ENCODE measurements at places on chromosomes 16 and 17.

- DNase-seq, result no peak
These were observed 608 bp upstream of the TRIM37 start for GRCh38 chr17:59107306-59107670.

- no peak for DNase-seq
These were observed 20.6 kb downstream of the ADORA2B start for GRCh38 chr17:15965528-15965927.

DNA sequence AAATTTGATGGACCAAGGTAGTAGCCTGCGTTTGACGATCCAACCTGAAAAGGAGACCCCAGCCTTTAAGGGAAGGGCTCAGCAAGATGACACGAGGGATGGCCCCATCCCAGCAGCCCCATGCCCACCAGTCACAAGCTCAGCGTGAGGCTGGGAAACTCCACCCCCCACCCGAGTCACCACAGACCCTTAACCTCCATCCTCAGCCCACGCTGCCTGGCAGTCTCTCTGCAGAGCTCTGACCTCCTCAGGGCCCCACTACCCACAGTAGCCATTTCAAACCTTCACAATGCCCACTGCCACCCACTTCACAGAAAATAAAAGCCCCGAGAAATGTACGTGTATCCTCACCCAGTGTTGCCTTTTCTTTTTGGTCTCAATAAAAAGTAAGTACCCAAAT lies 18.7 kb downstream of the USP36 start:
- DNase-seq, result no peak

DNA sequence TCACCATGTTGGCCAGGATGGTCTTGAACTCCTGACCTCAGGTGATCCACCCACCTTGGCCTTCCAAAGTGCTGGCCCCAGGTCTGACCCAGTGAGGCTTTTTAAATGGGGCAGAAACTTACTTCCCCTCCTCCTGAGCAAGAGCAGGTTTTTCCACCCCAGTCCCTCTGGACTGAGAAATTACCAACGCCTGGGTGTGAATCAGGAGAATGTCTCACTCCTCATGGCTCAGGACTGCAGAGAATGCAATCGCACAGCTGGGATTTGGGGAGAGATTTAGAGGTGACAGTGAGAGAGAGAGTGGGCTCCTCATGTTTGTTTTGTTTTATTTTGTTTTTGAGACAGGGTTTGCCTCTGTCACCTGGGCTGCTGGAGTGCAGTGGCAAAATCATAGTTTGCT lies 203.6 kb downstream of the RAB11FIP4 start:
- no peak for DNase-seq

DNA sequence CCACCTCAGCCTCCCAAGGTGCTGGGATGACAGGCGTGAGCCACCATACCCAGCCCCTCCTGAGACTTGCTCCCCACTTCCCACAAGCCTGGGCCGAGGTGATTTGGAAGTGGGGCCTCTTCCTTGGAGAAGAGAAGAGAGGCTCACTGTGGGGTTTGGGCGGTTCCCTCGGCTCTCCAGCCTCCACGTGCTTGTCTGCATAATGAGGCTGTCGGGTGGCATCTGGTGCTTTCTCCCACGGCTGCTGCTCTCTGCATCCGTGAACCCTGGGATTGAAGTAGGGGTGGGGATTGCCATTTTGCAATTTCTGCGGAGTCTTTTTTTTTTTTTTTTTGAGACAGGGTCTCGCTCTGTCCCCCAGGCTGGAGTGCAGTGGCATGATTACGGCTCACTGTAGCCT lies 101.4 kb downstream of the RAP1GAP2 start:
- no peak for DNase-seq

- no peak for DNase-seq
These were observed 11.0 kb downstream of the FTO start for GRCh38 chr16:53715023-53715384.

GRCh38 chr17:56570199-56570598 lies 23.3 kb upstream of the NOG start:
- no peak for DNase-seq

DNA sequence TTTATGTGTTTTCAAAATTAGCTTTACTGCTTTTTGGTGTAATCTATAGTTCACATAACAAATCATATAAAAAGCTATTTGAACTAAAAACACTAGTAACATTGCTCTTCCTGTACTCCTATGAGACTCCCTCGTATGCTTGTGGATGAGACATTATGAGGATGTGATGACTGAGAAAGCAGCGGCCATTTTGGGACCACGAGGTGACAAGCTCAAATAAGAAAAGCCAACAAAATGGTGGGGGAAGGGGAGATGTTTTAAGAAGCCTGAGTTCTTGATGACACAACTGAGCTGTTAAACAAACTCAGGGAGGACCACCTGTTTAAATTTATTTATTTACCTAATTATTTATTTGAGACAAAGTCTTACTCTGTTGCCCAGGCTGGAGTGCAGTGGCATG lies 4.5 kb downstream of the CCL18 start:
- DNase-seq, result no peak

- no peak for DNase-seq
These were observed 6.9 kb downstream of the RGS9 start for GRCh38 chr17:65143889-65144604.

DNA sequence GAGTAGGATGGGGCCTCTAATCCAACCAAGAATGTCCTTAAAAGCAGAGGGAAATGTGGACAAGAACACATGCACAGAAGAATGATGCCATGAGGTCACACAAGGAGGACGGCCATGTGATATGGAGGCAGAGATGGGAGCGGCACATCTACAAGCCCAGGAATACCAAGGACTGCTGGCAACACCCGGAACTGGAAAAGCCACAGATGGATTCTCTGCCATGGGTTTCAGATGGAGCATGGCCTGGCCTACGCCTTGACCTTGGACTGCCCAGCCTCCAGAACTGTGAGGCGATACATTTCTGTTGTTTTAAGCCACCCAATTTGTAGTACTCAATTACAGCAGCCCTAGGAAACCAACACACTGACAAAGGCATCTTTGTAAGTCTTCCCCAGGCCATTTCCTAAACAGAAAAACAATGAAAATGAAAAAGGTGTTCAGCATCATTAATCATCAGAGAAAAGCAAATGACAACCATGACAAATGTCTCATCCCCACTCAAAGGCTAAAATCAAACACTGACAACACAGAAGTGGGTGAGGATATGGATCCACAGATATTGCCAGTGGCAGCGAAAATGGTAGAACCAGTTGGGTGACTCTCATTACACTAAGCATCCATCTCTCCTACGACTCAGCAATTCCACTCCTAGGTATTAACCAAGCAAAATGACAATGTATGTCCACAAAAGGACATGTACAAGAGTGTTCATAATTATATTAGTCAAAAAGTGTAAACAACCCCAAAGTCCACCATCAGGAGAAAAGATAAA lies 76.9 kb upstream of the CNEP1R1 start:
- no peak for DNase-seq

- DNase-seq, result no peak
These were observed 296.5 kb downstream of the SLC39A11 start for GRCh38 chr17:72795941-72796340.

- no peak for DNase-seq
These were observed 69.2 kb downstream of the PRKCB start for GRCh38 chr16:23905027-23905426.

GRCh38 chr17:42402117-42402516 lies 13.9 kb upstream of the STAT3 start:
- DNase-seq, result no peak

GRCh38 chr16:74169687-74170376 lies 126.8 kb upstream of the PSMD7 start:
- DNase-seq, result no peak

- no peak for DNase-seq
These were observed 27.0 kb downstream of the RMI2 start for GRCh38 chr16:11372073-11372828.

GRCh38 chr17:44356241-44356640 lies 7.4 kb downstream of the FAM171A2 start:
- no peak for DNase-seq

DNA sequence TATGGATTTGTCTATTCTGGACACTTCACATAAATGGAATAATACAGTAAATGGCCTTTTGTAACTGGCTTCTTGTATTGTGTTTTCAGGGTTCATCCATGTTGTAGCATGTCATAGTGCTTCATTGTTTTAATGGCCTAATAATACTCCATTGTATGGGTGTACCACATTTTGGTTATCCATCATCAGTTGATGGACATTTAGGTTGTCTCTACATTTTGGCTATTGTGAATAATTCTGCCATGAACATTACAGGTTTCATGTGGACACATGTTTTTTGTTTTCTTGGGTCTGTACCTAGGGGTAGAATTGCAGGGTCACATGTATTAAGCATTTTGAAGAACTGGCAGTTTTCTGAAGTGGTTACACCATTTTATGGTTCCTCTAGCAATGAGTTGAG lies 223.5 kb upstream of the CACNG5 start:
- no peak for DNase-seq

GRCh38 chr17:17938388-17939107 lies 33.7 kb downstream of the TOM1L2 start:
- no peak for DNase-seq

GRCh38 chr17:72687886-72688285 lies 404.6 kb downstream of the SLC39A11 start:
- peak; percentile 40 for DNase-seq

DNA sequence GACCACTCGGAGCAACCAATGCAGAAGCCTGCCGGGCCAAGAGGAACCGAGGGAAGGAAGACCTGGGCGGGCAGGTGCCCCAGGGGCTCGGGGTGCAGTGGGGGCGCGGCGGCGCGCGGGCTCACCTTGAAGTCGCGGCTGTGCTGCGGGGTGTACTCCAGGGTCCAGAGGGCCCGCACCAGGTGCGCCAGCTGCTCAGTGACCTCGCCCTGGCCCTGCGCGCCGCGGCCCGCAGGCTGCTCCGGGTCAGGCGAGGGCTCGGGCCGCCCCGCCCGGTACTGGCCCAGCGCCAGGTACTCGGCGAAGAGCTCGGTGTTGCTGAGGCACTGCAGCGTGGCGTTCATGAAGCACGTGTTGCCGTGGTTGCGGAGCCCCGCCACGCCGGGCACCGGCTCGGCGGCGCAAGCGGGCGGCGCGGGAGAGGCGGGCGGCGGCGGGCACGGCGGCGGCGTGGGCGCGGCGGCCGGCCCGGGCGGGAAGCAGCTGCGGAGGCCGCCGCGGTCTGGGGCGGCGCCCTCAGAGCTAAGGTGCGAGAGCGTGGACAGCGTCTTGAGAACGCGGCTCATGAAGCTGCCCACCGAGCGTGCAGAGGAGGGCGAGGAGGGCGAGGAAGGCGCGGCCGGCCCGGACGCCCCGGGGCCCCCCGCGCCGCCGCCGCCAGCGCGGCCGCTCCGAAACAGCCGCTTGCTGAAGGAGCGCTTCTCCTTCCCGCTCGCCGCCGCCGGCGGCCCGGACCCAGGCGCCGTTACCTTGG lies 562 bp downstream of the USP31 start:
- DNase-seq, result no peak

DNA sequence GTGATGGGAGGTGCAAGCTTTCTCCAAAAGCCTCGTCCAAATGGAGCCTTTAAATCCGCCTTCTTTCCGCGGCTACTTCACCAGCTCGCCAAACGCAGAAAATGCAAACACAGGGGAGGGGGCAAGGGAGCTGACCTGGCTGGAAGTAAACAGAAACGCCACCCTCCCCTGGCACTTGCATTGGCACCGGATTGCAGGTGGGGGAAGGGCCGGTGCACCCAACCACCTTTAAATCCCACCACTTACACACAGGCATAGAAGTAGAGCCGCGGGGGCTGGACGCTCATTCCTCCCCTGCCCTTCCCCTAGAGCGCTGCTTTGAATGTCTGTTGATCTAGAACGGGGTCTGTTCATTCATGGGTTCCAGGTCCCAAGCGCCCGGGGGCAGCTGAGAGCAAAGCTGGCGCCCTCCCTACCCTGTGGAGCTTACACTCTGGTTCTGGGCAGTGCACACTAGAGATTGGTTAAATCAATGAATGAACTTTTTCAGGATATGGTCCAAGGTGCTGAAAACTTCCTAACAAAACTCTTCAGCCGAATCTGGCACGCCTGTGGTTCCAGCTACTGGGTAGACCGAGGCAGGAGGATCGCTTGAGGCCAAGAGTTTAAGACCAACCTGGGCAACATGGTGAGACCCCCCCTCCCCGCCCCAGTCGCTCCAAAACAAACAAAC lies 920 bp upstream of the ZCCHC14 start:
- no peak for DNase-seq

- DNase-seq, result no peak
These were observed 23.7 kb downstream of the CLEC3A start for GRCh38 chr16:78045865-78046581.

All from GDM1 (cell line).